ENCODE measurements at places on chromosomes 6 and 20.

DNA sequence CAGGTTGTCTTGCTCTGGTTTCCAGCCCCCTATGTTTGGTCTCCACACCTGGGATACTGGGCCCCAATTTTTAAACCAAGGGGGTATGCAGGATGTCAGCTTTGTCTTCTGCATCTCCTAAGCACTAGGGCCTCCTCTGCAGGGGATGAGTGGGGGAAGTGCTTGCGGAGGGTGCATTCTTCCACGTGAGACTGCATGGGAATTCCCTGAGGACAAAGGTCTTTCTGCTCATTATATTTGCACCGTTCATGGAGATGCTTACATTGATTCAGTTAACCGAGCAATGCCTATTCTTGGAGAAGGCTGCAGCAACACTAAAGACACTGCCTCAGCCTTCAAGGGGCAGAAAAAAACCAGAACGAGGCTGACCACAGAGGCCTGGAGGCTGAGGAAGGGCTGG, 45.4 kb downstream of the RAB44 start:
- DNase-seq, result no peak

DNA sequence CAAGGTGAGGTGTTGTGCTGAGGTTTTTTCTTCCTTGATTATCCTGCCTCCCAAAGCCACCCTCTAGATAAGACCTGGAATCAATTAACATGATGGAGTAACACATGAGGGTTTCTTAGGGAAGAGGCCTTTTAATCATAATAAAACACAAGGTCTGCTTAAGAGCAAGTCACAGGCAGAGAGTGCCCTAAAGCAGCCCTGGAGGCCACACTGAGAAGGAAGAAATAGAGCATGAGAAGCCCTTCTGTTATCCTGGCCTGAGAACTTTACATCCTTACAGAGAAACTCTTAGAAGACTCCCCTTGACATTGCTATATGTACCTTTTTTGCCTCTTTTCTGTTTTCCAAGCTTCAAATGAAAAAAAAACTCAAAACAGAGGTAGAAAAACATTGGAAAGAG, 132.3 kb downstream of the CEP57L1 start:
- no peak for DNase-seq

DNA sequence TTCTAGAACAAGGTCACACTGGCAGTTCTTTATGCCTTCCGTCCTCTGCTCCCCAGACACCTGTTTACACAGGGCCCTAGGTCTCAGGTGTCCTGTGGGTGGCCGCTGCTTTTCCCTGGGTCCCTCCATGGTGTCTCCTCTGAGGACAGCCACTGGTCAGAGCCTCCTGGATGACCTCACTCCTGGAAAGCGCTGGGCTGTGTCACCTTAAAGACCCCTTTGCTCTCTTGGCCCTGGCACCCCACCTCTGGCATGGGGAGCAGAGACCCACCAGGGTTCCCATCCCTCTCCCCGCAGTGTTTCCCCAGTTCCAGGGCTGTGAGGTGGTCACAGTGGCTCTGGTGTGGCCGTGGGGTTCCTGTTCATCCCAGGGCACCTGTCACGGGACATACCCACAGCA, 33.9 kb downstream of the NTSR1 start:
- no peak for DNase-seq

GRCh38 chr20:46060301-46060881, 29.4 kb downstream of the NCOA5 start:
- DNase-seq, result no peak

DNA sequence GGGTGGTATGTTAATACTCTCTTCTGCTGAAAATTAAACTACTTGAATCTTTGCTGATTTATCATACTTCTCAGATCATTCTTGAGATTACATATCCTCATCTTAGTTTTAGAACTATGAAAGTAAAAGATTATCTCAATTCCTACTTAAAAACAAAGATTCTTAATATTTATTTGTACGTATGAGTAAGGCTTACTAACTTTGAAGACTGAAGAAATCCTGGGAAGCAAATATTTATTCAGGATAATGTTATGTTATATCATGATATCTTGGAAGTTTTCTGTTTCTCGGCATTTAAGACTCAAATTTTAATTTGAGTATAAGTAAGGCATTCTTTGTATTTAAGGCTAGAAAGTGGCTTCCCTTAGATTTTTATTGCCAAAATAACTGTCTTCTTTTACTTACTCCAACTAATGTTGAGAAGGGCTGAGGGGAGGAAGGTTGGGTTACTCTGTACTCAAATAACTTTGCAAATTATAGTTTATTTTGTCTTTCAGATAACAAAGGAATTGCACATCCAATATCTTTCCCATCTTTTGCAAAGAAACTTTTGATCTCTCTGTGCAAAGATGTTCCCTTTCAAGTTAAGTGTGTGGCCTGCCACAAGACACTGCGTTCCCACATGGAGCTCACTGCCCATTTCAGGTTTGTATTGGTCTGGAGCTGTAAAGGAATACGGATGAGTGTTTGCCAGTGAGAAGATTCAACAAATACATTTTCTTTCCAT, 30.5 kb upstream of the BAG2 start:
- DNase-seq, result no peak

DNA sequence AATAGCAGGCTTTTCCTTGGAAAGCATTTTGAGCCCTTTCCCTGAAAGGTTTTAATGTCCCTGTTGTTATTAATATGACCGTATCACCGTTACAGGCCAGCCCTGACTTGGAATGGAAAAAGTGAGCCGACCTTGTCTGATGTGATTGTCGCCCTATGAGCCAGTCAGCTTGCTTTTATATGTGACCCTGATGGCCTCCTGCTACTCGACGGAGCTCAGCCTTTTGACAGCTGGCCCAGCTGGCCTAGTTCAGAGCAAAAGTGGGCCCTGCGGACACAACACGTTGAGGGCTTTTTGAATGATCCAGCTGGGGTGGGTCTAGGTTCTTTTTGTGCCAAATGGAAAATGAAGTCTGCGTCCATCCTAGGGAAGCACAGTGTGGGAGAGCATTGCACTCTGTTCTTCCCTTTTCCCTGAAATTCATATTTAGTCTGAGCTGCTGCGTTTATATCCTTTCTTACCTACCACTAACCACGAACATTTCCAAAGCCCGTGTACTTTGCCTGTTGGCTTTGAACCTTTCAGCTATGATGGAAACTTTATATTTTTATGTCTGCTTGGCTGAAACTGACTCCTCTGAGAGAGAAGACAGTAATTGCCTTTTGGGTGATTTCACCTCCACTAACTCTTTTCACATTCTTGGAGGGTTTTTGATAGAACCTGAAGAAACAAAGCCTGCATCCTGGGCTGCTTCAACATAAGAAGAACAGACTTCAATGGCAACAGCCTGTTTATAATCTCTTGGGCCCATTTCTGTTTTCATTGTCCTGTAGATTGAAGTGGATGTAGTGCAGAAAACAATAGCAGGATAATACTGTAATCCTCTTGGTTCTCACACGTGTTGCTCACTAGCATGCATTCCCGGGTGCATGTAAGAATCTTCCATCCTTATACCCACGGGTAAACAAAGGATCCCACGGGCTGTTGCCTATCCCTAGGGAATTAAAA, 121.8 kb upstream of the HDGFL1 start:
- peak; percentile 36 for DNase-seq

- no peak for DNase-seq
Measured at GRCh38 chr6:41518118-41518517, 28.1 kb upstream of the FOXP4 start.

DNA sequence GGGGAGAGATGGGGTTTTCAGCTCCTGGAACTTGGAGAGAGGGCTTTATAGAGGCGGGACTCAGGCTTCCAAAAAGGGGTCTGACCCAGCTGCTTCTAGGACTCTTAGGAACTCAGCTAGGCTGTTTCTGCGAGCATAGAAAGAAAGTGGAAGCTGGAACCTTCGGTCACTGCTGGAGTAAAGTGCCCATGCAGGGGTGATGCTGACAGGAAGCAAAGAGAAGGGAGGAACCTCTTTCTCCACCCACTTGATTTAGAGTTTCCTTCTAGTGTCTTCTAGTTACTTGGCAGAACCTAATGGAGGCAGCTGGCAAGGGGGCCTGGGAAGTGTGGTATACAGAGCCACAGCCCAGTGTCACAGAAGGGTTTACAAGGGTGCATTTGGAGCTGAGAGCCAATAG, 283.6 kb downstream of the QKI start:
- no peak for DNase-seq

GRCh38 chr6:47665112-47665511, 33.3 kb upstream of the ADGRF4 start:
- no peak for DNase-seq

GRCh38 chr20:56433221-56433879, 21.3 kb downstream of the CASS4 start:
- DNase-seq, result no peak

DNA sequence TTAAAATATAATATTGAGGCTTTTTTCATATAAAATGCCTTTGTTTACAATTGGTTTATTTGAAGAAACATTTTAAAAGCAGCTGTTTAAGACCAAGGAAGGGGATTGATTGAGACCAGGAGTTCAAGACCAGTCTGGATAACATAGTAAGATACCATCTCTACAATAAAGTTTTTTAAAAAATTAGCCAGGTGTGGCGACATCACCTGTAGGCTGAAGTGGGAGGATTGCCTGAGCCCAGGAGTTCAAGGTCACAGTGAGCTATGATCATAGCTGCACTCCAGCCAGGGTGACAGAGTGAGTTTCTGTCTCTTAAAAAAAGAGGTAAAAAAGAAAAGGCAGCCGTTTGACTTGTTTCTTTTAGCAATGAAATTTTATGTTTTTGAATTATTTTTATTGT, 117.0 kb downstream of the STXBP5 start:
- no peak for DNase-seq

GRCh38 chr6:161522276-161522675, 248.4 kb upstream of the AGPAT4 start:
- DNase-seq, result no peak

- no peak for DNase-seq
Measured at GRCh38 chr6:124203812-124204167, 400.1 kb downstream of the NKAIN2 start.

DNA sequence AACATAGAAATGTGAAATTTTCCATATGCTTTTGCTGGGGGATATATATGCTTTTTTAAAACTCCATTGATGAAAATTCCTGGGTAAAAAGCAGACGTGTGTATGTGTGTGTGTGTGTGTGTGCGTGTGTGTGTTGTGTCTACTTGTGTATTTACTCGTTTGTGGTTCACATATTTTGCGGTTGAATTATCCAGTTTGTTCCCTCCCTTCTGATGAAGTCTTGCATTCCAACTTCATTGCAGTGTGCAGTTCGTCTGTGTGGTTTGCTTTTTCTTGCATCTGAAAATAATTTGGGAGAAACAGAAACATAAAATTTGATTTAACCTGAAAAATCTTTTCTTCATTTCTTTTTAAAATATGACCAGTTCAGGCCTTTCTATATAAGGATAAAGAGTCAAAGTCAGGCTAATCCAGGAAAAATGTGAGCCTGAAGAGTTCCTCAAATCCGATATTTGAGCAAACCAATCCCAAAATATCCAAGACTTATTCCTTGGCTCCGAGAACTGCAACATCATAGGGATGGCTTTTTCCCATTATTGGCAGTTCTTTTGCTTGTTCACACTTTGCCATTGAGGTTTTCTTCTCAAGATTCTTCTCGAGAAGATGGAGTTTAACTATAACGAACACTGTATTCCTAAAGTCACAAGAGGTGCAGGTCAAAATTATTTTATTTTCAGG, 202.2 kb upstream of the CCN2 start:
- DNase-seq, result peak; percentile 18

DNA sequence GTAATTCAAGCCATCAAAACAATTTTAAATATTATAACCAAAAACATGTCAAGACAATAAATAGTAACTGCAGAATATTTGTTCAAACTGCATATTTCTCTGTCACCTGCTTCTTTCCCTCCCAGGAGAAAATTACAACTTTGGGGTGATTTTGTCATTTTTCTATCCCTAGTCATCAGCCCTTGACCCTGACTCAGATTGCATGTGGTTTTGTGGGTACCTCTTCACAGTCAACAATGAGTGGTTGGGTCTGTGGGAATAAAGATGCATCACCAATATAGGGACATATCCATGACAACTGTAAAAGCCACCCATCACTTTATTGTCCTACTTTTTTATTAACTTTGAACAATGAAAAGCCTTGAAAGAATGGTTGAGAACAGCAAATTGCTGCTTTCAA, 7.3 kb downstream of the COL10A1 start:
- DNase-seq, result no peak

DNA sequence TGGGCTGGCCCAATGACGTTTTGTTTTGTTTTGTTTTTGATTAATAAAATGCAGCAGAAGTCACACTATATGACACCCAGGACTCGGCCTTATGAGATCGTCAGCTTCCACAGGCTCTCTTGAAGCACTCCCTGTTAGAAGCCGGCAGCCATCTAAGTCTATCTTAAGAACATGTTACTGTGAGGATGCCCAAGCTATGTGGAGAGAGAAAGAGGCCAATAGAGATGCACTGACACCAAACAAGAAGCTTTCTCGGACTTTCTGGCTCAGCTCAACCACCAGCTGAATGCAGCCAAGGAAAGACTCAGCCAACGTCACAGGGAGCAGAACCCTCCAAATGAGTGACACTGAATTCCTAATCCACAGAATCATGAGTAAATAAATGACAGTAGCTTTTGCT, 14.0 kb downstream of the SGK1 start:
- no peak for DNase-seq

DNA sequence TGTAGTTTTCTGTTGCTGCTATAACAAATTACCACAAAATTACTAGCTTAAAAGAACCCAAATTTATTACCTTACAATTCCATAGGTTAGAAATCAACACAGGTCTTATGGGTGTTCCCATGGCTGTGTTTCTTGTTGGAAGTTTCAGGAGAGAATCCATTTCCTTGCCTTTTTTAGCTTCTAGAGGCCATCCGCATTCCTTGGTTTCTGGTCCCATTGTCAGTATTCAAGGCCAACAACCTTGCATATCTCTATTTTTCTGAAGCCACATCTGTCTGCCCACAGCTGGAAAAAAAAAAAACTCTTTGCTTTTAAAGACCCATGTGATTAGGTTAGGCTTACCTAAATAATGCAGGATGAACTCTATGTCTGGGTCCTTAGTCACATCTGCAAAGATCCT, 129.7 kb upstream of the SAMD5 start:
- no peak for DNase-seq

DNA sequence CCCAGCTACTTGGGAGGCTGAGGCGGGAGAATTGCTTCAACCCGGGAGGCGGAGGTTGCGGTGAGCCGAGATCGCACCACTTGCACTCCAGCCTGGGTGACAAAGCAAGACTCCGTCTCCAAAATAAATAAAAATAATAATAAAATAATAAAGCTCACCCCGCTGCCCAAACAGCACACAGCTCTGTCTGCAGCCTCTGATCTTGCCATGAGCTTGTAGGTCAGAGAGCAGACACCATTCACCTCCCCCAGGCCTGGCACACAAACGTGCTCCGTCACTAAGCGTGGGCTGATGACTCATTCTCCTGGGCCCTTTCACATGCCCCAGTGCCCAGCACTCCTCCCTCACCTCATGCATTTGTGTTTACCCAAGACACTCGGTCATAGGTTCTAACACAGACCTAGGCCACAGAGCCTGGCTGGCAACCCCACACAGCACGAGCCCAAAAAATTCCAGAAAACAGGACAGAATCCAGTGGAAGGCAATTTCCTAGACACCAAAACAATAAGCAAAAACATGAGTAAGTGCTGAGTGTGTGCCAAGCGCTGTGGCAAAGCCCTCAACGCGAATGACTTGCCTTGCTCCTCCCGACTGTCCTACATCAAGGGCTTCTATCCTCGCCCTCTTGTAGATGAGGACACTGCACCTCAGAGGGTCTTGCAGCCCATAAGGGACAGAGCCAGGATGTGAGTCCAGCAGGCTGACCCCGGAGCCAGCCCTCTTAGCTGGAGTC, 18.0 kb downstream of the ATP9A start:
- DNase-seq, result no peak

- no peak for DNase-seq
Measured at GRCh38 chr6:159844737-159845645, 44.9 kb downstream of the PNLDC1 start.

All from left kidney (tissue), 8 donors.